ENCODE measurements at places on chromosomes 1 and 21.

DNA sequence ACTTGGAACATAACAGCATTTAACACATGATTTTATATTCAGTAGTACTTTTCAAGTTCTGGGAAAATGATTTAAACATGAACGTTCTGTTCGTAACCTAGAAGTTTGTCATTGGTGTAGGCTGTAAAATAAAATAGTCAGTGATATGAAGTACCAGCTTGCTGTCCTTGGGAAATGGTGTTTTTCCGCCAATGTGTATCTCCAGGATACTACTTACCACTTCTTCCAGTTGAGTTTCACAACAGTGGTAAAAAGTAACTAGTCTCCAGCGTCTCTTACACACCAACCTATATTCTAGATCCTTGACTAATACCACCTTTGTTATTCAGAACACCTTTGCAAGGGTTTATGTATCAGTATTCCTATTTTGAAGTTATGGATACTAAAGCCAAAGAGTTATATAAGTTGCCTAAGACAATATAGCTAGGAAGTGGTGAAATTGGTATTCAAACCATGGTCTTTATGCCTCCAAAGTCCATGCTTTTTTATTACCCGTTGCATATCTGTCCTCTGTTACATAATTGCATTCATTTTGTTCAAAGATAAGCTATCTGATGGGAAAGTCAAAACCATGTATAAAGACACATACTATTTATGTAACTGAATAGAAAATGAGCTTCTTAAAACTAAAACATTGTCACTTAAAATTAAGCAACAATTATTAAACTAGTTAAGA, 43.1 kb downstream of the HOOK1 start:
- no peak for DNase-seq

- DNase-seq, result peak; percentile 27
These were observed 486.9 kb upstream of the USP24 start for GRCh38 chr1:55702064-55702463.

DNA sequence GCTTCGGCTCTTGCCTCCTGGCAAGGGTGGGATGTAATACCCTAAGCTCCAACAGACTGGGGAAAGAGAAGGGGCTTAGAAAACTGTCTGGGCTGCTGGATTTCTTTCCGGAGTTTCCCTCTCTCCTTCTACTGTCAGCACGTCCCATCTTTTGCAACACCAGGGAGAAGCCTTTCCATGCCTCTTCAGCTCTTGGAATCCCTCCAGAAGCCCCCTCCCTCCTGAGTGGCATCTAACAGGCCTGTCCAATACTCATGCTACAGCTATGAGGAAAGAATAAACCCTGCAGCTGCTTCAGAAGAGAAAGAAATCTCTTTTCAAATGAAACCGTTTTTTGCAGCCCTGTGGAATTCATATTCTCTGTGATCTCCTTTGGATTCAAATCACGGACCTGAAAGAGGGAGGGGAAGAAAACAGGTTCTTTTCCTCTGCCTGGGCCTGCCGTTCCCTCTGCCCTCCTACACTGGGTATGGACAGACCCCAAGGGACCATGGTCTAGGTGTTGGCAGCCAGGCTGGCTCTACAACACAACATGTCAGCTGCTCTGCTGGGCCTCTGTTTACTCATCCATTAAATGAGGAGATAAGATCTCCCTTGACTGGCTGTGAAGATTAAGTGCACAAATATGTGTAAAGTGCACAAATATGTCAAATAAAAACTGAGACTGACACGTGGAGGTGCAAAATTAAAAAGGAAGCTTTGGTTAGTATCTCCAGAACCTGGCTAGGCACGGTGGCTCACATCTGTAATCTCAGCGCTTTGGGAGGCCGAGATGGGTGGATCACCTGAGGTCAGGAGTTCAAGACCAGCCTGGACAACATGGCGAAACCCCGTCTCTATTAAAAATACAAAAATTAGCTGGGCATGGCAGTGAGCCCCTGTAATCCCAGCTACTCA, 6.0 kb upstream of the CAPN2 start:
- DNase-seq, result no peak

GRCh38 chr1:197170538-197170937, 24.1 kb upstream of the ASPM start:
- DNase-seq, result no peak

GRCh38 chr1:162206749-162207635, 137.5 kb downstream of the NOS1AP start:
- no peak for DNase-seq

- DNase-seq, result peak; percentile 27
These were observed 1.9 kb downstream of the DHRS3 start for GRCh38 chr1:12615865-12616708.

DNA sequence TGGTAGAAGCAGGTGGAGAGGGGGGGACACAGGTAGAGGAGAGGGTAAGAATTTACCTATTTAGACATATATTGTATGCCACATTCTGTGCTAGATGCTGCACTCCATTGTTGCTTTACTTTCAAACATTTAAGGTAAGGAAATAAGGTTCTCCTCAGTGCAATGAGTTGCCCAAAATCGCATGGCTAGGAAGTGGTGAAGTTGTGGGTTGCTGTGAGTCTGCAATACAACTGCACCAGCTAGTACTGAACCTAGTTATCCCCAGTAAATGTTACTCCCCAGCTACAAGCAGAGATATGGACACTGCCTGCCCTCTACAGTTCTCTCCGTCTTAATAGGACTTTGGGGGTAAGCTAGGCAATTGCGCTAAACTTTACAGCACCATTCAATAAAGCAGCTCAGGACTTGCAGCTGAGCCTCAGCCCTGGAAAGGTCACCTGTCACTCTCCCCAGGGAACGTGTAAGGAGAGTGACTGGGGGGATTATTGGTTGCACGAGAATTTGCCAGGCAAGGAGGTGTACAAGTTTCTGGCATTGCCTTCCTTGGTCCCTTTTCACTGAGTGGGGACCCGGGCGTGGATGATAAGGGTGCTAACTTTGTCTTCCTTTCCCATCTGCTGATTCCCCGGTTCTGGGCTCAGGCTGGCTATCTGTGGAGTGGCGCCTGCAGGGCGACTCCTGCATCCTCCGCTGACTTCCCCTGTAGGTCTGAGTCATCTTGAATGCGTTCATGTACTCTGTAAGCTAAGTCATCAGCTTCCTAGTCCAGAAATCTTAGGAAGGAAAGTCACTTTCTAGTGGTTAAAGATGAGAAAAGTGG, 71.3 kb upstream of the CNTN2 start:
- no peak for DNase-seq

- no peak for DNase-seq
These were observed 17.2 kb upstream of the FABP3 start for GRCh38 chr1:31390071-31390470.

DNA sequence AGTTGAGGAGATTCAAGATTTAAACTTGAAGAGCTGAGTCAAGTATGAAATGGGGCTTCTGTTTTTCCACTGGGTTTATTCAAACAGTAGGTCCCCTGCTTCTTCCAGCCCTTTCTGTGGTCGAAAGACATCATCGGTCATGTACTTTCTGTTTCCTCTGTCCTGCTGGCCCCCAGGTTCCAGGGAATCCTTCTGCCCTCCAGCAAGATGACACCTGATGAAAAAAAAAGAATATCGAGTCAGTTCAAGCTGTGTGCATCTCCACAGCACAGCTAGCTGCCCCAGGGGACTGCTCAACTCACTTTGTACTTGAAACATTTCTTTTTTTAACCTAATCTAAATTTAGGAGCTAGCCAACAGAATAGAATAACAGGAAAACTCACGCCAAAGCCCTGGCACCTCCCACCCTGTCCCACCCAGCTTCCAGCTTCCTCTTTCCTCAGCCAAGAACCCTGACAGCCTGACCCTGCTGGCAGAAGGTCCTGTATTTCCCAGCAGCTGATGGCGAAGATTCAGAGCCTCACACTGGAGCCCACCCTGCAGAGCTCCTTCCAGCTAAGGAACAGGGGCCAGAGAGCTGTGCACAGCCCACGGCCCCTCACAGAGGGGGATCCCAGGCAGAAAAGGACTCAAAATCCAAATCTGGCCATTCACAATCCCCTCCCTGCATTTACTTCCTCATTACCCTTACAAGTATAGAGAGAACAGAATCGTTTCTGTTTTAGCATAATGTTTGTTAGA, 176.5 kb downstream of the PSMG1 start:
- no peak for DNase-seq

DNA sequence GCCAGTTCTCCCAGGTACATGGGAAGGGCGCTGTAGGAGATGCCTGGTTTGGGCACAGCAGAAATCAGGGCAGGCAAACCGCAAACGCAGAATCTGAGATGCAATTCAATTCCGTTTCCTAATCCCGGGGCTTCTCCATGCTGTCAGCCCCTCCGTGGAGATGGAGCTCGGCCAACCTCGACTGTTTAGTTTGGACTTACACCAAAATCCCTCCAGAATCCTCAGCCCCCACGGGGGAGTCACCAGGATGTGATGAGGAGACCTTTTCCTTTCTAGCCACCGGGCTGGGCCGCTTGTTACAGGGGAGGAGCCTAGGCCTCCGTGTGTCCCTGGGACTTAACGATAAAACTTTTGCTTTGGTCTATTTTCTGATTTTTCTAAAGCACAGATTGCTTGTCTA, 7.9 kb downstream of the SLC2A7 start:
- no peak for DNase-seq

All from DND-41 (cell line).